Subcutaneous preadipocyte (primary cell): ENCODE measurements at places on chromosomes 16 and 17. TPM values are rescaled to one million over a fixed set of nuclear protein-coding genes. Genes with fewer than 3 reads are reported as not detected.

Gene HOXB9
- total RNA-seq = 0.37 TPM in 1 of 2 replicates, not detected in the other

Gene FNDC8
- total RNA-seq = not detected in 2 replicates

Gene MARCHF10
- total RNA-seq = not detected in 2 replicates

Gene C16orf96
- total RNA-seq = not detected in 2 replicates

Gene MYH3
- 0.37 and 0.39 TPM in 2 replicates for total RNA-seq

Gene CES1
- total RNA-seq = 2.6 and 37.7 TPM in 2 replicates

Gene TBX6
- total RNA-seq = 0.39 TPM in 1 of 2 replicates, not detected in the other

Gene UNC45B
- total RNA-seq = not detected in 2 replicates

Gene TBC1D3K
- not detected in 2 replicates for total RNA-seq

Gene FGF11
- total RNA-seq = under 0.01 and 0.37 TPM in 2 replicates

Gene TMEM92
- total RNA-seq = not detected in 2 replicates

Gene NPIPA3
- 0.73 TPM in 1 of 2 replicates, not detected in the other for total RNA-seq

Gene ITGB3
- total RNA-seq = 104 and 115 TPM in 2 replicates

Gene KREMEN2
- total RNA-seq = not detected in 2 replicates

Gene CD300LB
- total RNA-seq = not detected in 2 replicates

Gene ZP2
- total RNA-seq = not detected in 2 replicates

Gene ASIC2
- total RNA-seq = not detected in 2 replicates

Gene GP1BA
- total RNA-seq = not detected in 2 replicates

Gene FOXJ1
- under 0.01 TPM in 1 of 2 replicates, not detected in the other for total RNA-seq

Gene TBX2
- total RNA-seq = 22.0 and 41.6 TPM in 2 replicates

Gene SMIM36
- total RNA-seq = not detected in 2 replicates

Gene RND2
- under 0.01 and 0.39 TPM in 2 replicates for total RNA-seq

Gene EZH1
- 26.5 and 26.6 TPM in 2 replicates for total RNA-seq

Gene CUEDC1
- total RNA-seq = 13.5 and 15.8 TPM in 2 replicates

Gene TBC1D3G
- not detected in 2 replicates for total RNA-seq

Gene ADAMTS18
- not detected in 2 replicates for total RNA-seq

Gene WFDC1
- total RNA-seq = under 0.01 and 0.20 TPM in 2 replicates
